ENCODE measurements at places on chromosomes 7 and 10.

DNA sequence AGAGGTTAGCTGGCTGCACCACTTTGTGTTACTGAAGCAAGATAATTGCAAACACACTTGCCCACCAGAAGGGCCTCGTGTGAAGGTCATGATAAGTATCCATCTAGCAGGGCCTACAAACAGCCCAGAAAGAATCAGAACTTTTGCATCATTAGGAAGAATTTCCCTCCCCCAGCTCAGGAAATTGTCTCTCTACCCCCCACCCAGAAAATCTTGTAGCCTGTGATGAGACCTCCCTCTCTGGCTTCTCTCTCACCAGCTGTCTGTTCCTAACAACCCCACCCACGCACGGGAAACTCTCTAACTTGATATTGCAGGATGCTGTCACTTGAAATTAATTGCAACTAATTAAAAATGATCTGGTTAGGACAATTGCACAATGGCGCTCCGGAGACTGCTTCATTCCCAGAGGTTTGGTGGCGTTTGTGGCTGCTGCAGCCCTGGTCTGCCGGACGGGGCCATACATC lies 34.5 kb downstream of the ZNF503 start:
- DNase-seq, result no peak

DNA sequence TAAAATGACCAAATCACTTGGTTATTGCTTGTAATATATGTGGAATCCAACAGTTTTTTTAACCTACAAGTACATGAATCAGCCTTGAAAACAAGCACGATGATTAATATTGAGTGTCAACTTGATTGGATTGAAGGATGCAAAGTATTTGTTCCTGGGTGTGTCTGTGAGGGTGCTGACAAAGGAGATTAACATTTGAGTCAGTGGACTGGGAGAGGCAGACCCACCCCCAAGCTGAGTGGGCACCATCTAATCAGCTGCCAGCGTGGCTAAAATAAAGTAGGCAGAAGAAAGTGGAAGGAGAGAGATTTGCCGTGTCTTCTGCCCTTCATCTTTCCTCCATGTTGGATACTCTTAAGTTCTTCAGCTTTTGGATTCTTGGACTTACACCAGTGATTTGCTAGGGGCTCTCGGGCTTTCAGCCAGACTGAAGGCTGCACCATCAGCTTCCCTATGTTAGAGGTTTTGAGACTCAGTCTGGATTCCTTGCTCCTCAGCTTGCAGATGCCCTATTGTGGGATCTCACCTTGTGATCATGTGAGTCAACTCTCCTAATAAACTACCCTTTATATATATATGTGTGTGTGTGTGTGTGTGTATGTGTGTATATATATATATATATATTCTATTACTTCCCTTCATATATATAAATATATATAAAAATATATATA lies 118.4 kb upstream of the WDR11 start:
- no peak for DNase-seq

GRCh38 chr7:2287745-2288144 lies 26.5 kb downstream of the SNX8 start:
- DNase-seq, result no peak

DNA sequence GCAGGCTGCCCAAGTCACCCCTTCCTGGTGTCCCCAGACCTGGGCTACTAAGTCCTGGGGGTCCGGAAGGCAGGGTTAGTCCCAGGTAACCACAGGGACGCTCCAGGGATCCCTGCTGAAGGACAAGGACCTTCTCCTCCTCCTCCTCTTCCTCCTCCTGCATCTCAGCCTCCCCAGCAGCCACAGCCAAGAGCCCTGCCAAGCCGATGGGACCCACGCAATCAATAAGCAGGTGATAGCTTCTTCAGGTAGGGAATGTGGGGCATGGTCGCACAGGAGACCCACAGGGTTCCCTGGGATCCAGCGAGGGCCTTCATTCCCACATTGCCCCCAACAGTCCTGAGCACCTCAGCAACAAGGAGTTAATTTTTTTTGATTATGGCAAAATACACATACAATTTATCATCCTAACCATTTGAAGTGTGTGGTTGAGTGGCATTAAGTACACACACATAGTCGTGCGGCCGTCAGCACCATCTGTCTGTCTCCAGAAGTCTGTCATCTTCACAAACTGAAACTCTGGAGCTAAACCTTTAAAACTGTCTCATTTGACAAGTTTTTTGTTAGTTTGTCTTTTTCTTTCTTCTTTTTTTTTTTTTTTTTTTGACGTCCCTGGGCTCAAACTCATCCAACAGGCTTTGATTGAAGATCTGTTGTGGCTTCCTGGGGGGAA lies 12.1 kb downstream of the CRYGN start:
- no peak for DNase-seq

DNA sequence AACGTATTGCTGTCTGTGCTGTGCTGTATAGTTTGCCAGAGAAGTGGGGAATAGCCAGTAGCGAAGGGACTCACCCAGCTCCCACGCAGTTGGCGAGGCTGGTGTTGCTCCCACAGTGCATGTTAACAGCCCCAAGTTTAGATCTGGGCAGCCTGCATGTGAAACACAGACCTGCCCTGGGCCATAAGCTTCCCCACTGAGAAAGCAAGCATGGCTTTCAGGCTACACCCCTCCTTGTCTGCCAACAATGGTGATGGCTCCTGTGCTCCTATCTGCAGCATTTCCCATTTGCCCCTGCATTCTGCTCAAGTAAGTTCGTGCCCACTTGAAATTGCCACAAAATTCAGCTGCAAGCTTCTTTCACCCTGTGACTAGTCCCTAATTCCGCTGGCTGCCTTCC lies 57.5 kb downstream of the IPMK start:
- no peak for DNase-seq

DNA sequence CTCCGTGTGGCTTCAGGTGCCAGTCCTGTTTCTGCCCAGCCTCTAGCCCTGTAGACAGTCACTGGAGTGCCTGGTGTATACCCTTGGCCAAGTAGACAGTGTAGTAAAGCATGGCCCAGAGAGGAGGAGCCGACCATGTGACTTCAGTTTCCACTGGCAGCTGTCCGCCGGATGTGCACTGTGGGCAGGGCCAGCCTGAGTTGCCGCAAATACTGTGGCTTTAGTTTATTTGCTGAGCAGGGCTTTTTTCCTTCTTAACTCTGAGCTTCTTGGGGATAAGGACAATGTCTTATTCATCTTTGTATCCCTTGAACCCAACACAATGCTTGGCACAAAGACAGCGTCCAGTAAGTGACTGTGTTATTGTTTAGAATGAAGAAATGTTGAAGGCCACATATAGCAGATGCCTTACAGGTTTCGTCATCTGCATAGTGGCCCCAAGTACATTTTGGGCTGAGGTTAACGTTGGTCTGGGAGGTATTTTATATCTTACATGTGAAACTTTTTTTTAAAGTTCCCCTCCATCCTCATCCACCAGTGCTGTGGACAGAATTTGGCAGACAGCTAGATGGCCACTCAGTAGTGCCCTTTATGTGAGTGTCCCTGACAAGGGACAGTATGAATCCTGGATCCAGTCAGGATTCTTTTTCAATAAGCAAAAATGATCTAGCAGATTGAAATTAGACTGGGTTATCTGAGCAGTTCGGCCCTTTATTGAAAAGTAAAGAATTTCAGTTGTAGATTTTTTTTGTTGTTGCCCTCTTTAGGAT lies 40.6 kb downstream of the CYP17A1 start:
- peak; percentile 54 for DNase-seq

DNA sequence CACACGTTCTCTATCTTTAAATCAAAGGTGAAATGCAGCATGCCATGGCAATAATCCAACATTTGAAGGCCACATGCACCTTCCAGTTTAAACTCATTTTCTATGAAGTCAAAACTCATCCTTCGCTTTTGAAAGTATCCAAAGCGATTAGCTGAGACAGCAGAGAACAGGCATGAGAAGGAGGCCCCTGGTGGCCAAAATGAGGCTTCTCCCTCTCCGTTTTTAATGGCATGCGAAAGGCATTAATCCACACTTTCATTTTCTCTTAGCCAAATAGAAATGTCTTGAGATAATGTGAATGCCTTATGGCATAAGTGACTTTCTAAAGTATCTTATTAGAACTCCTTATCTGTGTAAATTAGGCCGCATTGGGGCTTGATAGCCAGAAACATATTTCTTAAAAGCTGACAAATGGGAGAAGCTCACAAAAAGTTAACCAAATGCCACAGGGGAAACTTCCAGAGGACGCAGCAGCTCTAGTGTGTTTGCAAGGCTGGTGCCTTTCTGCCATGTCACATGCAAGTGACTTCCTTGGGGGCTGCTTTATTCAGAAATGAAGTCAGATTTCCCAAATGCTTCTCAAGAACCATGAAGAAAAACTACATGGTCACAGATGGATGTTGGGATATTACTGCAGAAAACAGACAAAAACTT lies 1189.6 kb downstream of the SORCS1 start:
- no peak for DNase-seq

DNA sequence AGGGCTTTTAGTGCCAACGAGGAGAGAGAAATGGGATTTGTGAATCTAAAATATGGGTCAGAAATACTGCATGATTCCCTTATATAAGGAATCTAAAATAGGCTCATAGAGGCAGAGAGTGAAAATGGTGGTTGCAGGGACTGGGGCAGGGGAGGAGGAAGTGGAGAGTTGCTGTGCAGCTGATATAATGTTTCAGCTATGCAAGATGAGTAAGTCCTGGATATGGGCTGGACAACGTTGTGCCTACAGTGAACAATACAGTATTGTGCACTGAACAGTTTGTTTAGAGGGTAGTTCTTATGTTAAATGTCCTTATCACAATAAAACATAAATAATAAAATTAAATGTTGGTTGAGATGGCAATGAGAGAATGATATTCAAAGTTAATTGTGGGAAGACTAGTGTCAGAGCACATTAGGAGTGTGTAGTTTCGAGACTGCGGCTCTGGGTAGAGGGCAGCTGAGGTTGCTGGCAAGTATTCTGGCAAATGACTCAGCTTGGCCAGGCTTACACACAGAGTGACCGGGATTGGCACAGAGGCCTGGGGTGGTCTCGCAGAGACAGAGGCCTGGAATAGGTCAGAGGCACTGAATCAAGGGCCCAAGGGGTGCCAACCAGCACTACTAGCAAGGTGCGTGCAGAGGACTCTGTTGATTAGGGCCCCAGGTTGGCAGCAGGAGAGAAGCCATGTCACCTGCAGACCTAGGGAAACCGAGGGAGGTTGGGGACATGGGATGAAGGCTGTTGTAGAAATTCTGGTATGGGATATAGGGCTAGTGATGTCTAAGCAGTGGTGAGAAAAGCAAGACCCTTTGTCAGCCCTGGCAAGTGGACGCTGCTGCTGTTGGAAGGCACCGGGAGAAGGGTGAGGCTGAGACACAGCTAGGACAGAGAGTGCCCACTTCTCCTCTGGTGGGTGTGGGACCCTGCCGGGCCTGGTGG lies 2.8 kb upstream of the DEPP1 start:
- no peak for DNase-seq

GRCh38 chr7:20283385-20283784 lies 47.3 kb upstream of the ITGB8 start:
- DNase-seq, result no peak

GRCh38 chr10:17196573-17196972 lies 4.9 kb downstream of the TRDMT1 start:
- DNase-seq, result no peak

DNA sequence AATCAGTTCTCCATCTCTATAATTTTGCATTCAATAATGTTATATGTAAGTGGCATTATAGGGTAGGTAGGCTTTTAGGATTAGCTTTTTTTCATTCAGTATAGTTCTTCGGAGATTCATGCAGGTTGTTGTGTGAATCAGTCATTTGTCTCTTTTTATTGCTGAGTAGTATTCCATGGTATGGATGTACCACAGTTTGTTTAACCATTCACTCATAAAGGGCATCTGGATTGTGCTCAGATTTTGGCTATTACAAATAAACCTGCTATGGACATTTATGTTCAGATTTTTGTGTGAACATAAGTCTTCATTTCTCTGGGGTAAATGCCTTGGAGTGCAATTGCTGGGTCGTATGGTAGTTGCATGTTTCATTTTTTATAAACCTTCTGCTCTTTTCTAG lies 4.4 kb upstream of the OGDHL start:
- no peak for DNase-seq

GRCh38 chr7:36614959-36615358 lies 109.3 kb downstream of the AOAH start:
- DNase-seq, result no peak

DNA sequence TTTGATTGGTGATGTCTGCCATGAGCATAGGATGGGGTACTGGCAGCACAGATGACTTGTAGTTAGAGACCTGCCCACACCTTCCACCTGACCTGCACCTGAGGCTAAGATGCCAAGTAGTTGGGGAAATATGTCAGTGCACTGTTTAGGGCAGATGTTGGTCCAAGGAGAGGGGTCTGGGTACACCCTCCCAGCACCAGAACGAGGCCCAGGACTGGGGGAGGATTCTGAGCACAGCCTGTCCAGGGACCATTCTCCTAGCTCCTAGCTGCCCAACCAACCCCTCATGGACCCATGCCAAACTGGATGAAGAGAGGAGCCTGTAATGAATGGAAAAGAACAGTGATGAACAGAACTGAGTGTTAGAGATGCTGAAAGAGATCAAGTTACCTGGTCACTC lies 28.0 kb downstream of the FRMPD2 start:
- DNase-seq, result no peak

DNA sequence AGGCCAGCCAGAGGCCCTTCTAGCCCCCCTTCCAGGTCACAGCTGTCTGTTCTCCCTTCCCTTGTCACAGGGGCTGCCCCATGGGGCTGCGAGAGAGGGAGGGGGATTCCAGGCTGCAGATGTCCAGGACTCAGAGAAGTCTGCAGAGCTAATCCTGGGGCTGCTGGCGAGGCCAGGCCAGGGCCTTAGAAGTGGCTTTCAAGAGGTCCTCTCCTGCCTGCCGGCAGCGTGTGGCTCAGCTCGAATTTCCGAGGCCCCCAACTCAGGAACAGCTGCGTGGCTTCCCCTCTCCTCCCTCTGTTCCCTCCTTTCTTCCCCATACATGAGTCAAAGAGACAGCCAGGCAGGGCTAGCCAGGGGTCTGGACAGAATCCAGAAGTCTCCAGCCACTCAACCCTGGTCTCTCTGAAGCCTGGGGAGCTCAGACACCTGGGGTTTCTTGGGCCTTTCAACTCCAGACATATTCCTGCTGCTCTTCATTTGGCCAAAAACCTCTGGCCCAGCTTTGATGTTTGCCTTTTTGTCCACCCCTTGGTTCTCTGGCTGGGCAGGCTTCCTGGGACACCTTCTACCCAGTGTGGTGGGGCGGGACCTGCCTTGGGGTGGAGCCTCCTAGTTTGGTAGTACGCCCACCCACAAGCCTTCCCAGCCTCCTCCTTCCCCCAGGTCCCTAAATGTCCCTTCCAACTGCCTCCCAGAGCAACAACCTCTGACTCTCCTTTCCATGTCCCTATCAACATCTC lies 21.8 kb upstream of the EIF5AL1 start:
- DNase-seq, result no peak

- no peak for DNase-seq
These were observed 55.1 kb downstream of the ANKMY2 start for GRCh38 chr7:16590424-16590823.

DNA sequence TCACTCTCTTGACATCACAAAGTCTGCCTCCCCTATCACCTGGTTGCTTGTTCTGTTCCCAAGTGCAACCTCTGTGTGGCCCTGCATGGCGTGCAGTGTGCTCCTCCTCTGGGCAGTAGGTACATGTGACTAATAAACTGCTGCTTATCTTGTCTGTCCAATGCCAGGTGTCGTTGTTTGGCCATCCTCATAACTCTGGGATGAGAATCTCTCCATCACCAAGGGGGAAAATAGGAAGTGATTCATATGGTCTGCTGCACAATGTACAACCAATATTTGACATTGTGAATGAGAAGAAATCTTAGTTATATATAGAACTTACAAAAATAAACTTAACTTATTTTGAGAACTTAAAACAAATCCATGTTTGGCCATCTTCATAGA lies 135.2 kb downstream of the INHBA start:
- no peak for DNase-seq
